ENCODE measurements at places on chromosomes 3 and 15.

GRCh38 chr3:138782755-138783154 lies 52.0 kb downstream of the PIK3CB start:
- no peak for DNase-seq

- no peak for DNase-seq
Measured at GRCh38 chr3:141544697-141545096, 57.9 kb downstream of the RASA2 start.

DNA sequence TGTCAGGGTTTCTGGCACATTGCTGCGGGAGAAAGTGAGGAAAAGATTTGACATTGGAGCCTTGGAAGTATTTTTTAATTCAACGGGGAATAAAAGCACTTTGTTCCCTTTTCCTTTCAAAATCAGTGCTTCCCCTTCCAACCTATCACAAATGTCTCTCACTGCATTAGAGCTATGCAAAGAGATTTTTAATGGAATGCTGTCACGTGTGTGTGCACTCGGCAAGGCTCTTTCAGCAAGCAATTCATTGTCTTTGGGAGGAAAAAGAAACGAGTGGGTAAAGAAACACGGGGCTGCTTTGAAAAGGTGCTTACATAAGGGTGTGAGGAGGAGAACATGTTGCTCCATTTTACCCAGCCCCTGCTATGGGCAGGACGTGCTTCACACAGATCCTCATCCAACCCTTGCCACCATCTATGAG lies 490.4 kb upstream of the PROK2 start:
- no peak for DNase-seq

DNA sequence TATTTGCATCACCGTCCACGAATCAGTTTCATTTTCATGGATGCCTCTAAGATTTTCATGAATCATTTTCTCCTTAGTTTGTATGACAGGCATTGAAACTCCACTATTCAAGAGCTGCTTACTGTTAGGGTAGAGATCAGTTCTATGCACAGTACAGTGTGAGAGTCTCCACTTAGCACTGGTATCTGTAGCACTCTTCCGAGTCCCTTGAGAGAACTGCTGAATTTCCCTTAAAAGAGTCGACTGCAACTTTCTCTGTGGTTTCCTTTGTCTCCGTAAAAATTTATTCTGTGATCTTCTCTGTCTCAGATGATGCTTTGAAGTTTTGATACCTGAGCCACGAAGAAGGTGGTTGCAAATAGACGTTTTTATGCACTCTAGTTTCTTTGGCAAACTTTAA lies 14.8 kb downstream of the GTPBP8 start:
- no peak for DNase-seq

GRCh38 chr3:44509393-44509921 lies 32.0 kb upstream of the ZNF445 start:
- DNase-seq = no peak

GRCh38 chr15:93359425-93360131 lies 270.6 kb upstream of the RGMA start:
- DNase-seq = no peak

- no peak for DNase-seq
Measured at GRCh38 chr3:137084586-137084985, 126.8 kb downstream of the IL20RB start.

GRCh38 chr3:73563896-73564582 lies 60.7 kb downstream of the PDZRN3 start:
- DNase-seq = no peak

DNA sequence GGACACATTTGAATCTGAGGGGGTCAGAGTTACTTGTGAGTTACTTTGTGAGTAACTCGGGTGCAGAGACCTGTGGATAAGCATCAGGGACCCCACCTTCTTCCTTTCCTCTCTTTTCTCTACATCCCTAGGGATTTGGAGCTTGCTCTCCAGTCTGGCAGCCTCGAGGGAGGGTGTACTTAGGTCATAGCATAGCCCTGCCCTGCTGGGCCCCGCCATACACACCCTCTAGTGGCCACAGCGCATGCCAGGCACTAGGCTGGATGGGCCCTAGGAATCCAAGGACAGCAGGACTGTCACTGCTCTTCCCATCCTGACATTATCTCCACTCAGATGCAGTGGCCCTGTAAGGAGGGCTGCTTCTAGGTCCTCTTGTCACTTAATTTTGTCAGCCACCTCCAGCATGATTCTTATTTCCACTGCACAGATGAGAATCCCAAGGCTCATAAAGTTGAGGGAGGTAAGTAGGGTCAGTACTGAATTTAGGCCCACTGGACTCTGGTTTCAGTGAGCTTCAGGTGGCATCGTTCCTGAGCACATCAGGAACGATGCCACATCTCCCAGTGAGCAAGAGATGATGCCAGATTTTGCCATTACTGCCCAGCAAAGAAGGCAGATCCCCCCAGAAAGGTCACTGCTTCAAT lies 3.6 kb upstream of the SMAD6 start:
- no peak for DNase-seq

GRCh38 chr3:187640569-187641059 lies 29.6 kb downstream of the SST start:
- no peak for DNase-seq

DNA sequence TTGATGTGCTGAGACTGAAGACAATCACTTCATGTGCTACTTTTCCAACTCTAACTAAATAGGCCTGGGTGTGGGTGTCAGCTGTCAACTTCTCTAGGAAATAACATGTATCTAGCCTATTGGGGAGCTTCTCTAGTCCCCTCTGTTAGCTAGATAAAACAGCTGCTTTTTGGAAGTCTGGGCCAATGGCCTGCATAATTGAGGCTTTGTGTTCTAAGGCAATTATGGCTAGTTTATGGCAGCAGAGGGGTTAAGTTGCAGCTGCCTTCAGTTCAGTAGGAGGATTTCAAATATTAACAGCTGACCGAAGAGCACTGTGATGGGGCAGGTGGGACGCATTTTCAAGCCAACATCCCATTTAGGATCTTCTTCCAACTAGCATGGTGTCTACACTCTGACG lies 6.4 kb downstream of the COL8A1 start:
- DNase-seq = no peak

DNA sequence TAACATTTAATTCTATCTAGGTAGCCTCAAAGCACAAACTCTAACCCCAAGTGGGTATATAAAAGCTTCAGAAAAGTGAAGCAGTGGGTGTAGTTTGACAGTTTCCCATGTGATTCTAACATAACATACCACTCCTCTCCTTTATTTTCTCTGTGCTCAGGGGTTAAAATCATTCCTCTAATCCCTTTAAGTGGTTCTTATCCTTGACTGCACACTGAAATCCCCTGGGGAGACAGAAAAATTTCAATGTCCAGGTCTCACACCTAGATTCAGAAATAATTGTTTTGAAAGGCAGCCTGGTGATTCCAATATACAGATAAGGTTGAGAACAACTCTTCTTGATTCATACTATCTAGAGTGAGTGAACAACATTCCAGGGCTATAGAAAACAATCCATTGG lies 986.4 kb downstream of the ROBO1 start:
- no peak for DNase-seq

- DNase-seq = no peak
Measured at GRCh38 chr3:183710231-183710630, 12.6 kb downstream of the YEATS2 start.

- DNase-seq = no peak
Measured at GRCh38 chr3:1195947-1196346, 103.1 kb downstream of the CNTN6 start.

Data from stimulated activated CD4-positive, alpha-beta T cell treated with anti-CD3 and anti-CD28 coated beads, TNF-alpha, amount 100 ng/mL, for 4 hours (primary cell).